NCI-H1436 (cell line): ENCODE measurements at places on chromosomes 1 and 21.

DNA sequence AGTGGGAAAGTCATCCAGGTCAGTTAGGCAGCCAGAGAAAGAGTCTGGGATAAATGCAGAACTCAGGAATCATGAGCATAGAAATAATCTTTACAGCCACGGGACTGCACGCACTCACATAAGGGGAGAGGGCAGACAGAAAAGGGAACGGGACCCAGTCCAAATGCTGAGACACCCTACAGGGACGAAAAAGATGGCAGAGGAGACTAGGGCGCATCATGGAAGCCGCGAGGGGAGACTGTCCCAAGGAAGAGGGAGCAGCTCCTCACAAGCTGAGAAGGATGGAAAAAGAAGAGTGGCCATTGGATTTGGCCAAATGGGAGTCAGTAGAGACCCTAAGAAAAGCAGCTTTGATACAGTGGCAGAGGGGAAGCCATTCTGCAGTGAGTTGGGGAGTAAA, 102.9 kb upstream of the TLR5 start:
- no peak for DNase-seq

DNA sequence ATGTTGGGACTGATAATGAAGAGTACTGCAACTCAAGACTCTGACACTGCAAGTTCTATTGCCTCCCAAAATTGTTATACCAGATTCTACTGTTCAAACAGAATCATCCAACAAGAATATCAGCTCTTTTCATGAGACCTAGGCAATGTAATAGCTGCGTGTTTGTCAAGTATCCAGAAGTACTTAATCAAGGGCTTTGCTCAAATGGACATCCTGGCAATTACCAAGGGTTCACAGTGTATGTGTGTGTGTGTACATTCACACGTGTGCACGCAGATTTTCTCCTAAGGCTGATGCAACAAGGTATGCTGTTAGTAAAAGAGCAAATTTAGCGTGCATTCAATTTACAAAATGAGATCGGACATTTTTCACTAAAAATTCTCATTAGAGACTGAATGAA, 174.6 kb downstream of the GABPA start:
- no peak for DNase-seq

DNA sequence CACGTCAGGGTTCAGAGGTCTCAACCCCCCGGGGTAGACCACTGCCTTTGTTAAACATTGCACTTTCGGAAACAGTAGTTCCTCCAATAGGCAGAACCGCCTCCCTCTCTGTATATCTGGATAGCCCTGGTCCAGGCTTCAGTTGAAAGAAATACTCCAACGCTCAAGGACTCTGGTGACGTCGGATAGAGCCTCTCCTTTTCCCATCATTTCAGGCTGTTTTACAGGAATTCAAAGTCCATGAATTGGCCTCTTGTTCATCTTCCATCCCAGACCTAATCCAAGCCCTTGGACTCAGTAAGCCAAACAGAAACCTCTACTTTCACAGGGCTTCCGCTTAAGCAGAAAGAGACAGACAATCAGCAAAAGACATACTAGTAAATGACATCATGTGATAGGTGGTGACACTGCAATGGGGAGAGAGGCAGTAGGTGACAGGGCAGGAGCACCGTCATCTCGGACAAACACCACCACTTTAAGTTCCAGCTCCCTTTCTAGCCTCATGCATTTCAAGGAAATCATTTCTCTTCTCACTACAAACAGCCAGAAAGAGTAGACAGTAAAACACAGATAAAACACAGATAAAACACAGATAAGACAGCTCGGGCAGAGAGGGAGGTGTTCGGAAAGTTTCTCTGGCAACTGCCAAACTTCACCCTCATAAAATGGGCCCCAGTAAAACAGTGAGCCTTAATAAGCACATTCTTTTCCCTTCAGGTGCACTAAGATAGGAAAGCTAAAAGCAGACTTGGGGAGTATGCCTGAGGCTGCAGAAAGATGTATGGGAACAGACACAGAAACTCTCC, 2.3 kb upstream of the PLA2G2A start:
- DNase-seq = no peak

DNA sequence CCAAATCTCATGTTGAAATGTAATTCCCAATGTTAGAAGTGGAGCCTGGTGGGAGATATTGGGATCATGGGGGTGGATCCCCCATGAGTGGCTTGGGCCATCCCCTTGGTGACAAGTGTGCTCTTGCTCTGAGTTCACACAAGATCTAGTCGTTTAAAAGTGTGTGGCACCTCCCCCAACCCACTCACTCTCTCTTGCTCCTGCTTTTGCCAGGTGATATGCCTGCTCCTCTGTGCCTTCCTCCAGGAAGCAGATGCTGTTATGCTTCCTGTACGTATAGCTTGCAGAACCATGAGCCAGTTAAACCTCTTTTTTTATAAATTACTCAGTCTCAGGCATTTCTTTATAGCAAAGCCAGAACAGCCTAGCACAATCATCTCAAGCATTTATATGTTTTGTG, 23.0 kb upstream of the HSPA13 start:
- no peak for DNase-seq

DNA sequence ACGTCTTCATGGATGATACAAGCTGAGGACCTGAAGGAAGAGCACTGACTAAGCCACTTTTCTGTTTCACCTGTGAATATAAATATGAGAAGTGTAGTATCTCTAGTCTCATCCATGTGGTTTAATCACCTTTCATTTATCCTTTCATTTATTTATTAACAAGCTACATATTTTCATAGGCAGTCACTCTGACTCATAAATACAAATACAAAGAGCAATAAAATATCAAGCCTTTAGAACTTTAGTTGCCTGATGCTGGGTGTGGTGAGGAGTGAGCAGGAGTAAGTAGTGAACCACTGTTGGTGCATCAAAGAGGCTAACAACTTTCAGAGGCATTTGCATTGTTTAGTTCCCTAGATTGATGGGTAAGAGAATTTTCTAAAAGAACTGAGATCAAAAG, 269.0 kb upstream of the C1orf87 start:
- no peak for DNase-seq

DNA sequence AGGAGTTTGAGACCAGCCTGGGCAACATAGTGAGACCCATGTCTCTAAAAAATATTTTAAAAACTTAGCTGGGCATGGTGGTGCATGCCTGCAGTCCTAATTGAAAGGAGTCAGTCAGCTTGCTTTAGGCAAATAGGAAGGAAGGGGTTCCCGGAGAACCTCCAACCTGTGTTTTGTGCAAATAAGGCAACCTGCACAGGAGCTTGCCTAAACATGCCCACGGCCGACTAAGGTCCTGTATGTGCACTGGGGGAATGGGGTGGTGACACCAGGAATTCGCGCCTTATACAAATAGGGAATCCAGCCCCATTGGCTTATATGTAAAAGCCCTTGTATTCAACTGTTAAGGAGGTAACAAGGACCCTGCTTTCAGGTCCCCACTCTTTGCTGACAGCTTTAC, 429.2 kb upstream of the ZP4 start:
- DNase-seq = no peak

GRCh38 chr1:95276429-95276828, 42.4 kb downstream of the RWDD3 start:
- DNase-seq = no peak

- no peak for DNase-seq
Observed at GRCh38 chr1:77407738-77408375, 126.0 kb downstream of the AK5 start.

DNA sequence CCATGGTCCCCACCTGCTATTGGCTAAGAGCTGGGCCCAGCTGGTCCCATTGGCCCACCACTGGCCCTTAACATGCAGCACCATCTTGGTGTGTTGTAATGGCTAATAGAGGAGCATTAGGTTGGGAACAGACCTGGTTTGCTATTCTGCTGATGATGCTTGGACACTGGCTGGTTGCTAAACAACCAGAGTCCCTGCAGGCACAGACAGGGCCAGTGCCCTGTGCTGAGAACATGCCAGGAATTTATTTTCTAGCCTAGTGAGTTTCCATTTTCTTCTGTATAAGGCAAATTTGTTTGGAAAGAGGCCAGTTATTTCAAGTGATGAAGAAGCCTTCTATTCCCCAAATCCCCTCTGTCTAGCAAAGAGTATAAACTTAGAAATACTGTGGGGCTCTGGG, 42.9 kb upstream of the TDRD10 start:
- DNase-seq = no peak

DNA sequence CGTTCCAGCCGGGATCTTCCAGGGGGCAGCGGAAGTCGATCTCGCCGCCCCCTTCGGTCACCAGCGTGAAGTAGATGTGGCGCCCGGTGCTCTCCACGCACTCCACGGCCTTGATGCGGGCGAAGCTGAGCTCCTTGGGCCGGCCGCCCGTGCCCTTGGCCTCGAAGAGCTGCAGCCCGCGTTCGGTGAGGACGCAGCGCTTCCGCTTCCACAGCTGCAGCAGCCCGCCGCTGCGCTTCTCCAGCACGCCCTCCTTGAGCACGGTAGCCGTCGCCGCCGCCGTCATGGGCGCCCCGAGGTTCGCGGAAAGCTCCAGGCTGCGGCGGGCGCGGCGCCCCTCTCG, 516 bp downstream of the PHLDA3 start:
- DNase-seq = no peak

- no peak for DNase-seq
Observed at GRCh38 chr1:220876511-220877376, 2.5 kb upstream of the HLX start.

GRCh38 chr1:5385956-5386355, 606.3 kb downstream of the NPHP4 start:
- DNase-seq = no peak

DNA sequence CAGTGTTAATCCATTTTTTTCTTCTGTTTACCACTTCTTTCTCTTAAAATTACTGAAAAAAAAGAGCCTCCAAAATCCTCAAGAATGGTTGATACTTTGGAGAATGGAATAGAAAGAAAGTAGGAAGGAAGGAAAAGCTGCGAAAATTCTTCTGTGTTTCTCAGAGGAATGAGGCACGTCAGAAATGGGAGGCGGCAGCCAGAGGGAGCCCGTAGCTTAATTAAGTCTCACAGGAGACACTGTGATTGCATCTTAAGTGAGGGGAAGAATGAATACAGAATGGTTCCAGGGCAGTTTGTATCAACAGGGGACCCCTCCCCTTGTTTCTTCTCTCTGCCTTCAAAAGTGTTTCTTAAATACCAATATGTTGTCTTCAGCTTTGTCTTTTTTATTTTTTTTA, 1099.5 kb downstream of the PLA2G4A start:
- DNase-seq = peak; percentile 29

- DNase-seq = no peak
Observed at GRCh38 chr1:14599800-14600199, 1.3 kb downstream of the KAZN start.

DNA sequence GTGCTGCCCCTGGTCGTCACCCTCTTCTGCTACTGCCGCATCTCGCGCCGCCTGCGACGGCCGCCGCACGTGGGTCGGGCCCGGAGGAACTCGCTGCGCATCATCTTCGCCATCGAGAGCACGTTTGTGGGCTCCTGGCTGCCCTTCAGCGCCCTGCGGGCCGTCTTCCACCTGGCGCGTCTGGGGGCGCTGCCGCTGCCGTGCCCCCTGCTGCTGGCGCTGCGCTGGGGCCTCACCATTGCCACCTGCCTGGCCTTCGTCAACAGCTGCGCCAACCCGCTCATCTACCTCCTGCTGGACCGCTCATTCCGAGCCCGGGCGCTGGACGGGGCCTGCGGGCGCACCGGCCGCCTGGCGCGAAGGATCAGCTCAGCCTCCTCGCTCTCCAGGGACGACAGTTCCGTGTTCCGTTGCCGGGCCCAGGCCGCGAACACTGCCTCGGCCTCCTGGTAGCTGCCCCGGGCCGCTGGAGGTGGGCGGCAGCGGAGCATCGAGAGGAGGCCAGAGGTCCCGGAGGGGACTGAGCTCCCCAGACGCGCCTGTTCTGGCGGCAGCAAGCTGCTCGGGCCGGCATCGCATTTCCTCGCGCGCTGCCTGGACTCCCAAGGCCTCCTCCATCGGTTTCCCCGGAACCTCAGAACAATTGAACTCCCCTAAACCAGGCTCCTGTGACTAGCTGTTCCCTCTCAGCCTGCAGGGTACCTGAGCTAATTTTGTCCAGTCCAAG, 1.1 kb downstream of the GPR25 start:
- no peak for DNase-seq

DNA sequence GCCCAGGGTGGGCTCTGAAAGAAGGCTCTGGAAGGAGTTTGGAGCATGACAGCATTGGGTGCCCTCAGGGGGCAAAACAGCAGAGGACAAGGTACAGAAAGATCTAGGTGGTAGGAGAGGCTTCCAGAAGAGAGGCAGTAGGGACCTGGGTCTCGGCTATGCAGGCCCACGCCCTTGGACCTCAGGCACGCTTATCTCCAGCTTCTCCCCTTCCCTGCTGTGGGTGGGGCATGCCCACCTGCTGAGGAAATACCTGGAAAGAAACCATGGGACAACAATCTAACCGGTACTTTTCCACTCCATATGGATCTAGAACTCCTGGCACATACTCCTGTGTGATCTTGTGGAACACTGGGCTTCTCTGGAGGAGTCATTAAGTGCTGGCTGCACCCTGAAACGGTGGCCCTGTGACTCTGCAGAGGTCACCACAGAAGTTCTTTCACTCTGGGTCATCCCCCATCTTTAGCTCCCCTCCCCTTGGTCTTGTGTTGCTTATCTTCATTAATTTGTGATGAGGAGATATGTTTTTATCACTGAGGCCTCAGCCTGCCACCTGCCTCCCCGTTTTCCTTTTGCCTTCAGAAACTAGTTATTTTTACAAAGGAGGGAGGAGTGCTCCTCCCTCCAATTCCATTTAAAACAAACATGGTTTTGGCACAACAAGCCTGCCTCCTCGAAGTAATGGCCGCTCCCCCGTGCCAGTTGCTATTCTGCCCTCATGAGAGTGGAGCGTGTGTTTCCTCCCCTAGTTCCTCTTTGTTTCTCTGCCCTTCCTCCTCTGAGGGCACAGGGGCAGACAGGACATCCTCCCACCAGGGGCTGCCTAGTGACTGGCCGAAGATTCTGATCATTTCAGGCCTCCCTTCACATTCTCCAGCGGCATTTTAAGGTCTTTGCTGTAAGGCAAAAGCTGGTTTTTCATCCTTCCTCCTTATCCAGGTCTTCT, 78.0 kb upstream of the ATP5PO start:
- DNase-seq = no peak

DNA sequence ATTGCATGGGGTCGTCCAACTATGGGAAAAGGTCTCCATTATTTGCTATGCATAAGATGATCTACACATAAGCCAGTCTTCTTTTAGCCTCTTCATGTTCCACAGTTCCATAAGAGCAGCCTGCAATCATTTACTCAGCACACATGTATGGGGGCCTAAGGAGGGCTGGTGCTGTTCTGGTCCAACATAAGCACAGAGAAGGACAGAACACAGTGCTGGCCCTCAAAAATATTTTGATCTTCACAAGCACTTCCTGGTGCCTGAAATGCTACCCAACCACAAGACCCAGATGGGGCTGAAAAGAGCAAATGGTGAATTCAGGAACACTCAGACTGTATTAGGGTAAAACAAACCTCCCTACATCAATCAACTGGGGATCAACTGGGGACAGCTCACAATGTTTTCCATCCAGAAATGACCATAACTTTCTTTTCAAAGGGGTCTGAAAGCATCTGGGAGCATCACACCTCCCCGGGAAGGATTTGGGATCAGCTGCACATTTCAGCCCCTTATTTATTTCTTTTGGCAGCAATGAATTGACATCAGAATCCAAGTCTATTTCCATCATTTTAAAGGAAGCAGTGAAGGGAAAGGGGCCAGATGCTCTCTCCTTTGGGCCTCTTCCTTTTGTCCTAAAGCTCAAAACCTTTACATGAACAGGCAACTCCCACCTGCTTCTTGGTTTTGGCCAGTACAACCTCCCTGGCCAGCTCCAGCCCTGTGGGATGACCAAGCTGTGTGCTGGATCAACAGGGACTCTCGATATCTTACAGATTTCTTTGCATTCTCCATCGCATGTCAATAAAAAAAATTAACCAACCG, 45.7 kb downstream of the KCNN3 start:
- DNase-seq = no peak
